Activated CD4-positive, alpha-beta T cell treated with anti-CD3 and anti-CD28 coated beads for 36 hours (primary cell): ENCODE measurements at places on chromosomes 5 and 9. TPM values are rescaled to one million over a fixed set of nuclear protein-coding genes. Genes with fewer than 3 reads are reported as not detected.

DNA sequence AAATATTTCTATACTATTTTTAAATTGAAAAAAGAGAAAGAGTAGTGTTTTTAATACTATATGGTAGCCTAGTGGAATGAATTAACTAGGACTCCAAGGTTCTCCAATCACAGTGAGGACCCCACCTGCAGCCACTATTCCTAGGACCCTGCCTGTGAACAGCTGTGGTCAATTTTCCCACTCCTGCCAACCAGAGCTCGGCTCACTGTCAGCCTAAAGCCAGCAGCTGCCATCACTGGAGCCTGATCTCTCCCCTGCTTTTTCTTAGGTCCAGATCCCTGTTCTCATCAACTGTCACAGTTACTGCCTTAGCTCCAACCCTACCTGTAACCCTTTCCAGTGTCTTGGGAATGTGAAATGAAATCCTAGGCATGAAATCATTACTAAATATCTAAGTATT, 25.3 kb downstream of the ARSB start:
- no peak overlapping the region for H3K27ac ChIP-seq
- no peak overlapping the region for H3K4me3 ChIP-seq
- DNase-seq: no peak
- H3K4me1 ChIP-seq: no peaks in the 10 kb centered on the region
- H3K36me3 ChIP-seq: peaks cover 19% of the 10 kb centered on the region

GRCh38 chr9:124389146-124389939, 25.9 kb downstream of the PSMB7 start:
- no peak for DNase-seq
- no peak overlapping the region for H3K27ac ChIP-seq
- H3K27me3 ChIP-seq: no peaks in the 10 kb centered on the region
- H3K4me3 ChIP-seq: no peak overlapping the region
- peaks cover 58% of the 10 kb centered on the region for H3K4me1 ChIP-seq
- peaks cover 8% of the 10 kb centered on the region for H3K36me3 ChIP-seq

GRCh38 chr5:16534280-16534679, 68.7 kb upstream of the ZNF622 start:
- H3K27ac ChIP-seq: no peak overlapping the region
- no peaks in the 10 kb centered on the region for H3K27me3 ChIP-seq
- no peak overlapping the region for H3K4me3 ChIP-seq
- H3K4me1 ChIP-seq: peaks cover 32% of the 10 kb centered on the region
- DNase-seq: no peak
- peaks cover 10% of the 10 kb centered on the region for H3K36me3 ChIP-seq

ZDHHC11B gene
- total RNA-seq: 0.61 TPM

- DNase-seq: no peak
- no peak overlapping the region for H3K4me3 ChIP-seq
- H3K27me3 ChIP-seq: no peaks in the 10 kb centered on the region
- H3K4me1 ChIP-seq: no peaks in the 10 kb centered on the region
Observed at GRCh38 chr9:10678790-10679189, 66.0 kb upstream of the PTPRD start.

DNA sequence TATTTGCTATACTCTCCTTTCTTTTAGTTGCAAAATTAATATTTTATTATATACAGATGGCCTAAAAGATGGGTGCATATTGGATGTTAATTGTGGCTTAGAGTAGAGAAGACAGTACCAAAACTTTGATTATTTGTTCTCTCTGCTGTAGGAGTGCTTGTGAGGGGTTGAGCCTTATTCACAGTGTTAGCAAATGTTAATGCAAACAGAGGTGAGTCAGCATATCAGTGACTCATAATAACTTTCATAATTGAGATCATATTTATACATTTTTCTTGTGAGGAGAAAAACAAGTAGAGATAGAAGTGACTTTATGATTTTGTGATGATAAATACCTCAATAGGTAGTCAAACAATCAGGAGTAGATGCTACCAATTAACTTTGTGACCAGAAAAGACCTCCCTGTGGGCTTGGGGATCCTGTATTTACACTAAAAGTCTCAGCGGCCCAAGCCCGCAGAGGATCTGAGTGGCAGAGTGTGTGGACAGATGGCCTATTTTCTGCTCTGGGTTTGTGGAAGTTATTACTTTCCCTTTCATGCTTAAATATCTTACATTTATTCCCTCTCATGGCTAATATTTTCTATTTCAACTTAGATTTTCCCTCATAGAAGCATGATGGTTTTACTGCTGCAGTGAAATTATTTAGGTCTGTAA, 226.5 kb downstream of the TAF11L14 start:
- no peak overlapping the region for H3K4me3 ChIP-seq
- no peaks in the 10 kb centered on the region for H3K4me1 ChIP-seq
- no peak overlapping the region for H3K27ac ChIP-seq
- H3K36me3 ChIP-seq: no peaks in the 10 kb centered on the region

DNA sequence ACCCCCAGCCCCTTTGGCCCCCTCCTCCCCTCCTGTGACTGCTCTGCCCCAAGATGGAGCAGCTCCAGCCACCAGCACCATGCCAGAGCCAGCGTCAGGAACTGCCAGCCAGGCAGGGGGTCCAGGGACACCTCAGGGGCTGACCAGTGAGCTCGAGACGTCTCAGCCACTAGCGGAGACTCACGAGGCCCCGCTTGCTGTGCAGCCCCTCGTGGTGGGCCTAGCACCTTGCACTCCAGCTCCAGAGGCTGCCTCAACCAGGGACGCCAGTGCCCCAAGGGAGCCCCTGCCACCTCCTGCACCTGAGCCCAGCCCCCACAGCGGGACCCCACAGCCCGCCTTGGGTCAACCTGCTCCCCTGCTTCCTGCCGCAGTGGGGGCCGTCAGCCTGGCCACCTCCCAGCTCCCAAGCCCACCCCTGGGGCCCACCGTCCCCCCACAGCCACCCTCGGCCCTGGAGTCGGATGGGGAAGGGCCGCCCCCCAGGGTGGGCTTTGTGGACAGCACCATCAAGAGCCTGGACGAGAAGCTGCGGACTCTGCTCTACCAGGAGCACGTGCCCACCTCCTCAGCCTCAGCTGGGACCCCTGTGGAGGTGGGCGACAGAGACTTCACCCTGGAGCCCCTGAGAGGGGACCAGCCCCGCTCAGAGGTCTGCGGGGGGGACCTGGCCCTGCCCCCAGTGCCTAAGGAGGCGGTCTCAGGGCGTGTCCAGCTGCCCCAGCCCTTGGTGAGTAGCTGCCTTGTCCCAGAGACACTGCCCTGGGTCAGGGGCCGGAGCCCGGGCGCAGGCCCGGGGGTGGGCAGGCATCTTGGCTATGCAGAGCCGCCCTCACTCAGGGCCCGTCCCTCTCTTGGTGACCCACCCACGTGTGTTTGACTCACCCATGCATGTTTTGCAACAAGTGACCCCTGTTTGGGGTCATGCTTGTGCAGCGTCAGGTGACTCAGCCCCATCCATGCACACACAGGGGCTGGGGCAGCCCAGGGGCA, 105.2 kb downstream of the WNK2 start:
- no peak for DNase-seq
- H3K27ac ChIP-seq: no peak overlapping the region
- peaks cover 4% of the 10 kb centered on the region for H3K4me1 ChIP-seq
- H3K36me3 ChIP-seq: no peaks in the 10 kb centered on the region
- H3K4me3 ChIP-seq: no peak overlapping the region

TMEM174 gene
- not detected for total RNA-seq

GRCh38 chr5:77773734-77774280, 2.3 kb downstream of the TBCA start:
- peaks cover 46% of the 10 kb centered on the region for H3K36me3 ChIP-seq
- no peaks in the 10 kb centered on the region for H3K27me3 ChIP-seq

DNA sequence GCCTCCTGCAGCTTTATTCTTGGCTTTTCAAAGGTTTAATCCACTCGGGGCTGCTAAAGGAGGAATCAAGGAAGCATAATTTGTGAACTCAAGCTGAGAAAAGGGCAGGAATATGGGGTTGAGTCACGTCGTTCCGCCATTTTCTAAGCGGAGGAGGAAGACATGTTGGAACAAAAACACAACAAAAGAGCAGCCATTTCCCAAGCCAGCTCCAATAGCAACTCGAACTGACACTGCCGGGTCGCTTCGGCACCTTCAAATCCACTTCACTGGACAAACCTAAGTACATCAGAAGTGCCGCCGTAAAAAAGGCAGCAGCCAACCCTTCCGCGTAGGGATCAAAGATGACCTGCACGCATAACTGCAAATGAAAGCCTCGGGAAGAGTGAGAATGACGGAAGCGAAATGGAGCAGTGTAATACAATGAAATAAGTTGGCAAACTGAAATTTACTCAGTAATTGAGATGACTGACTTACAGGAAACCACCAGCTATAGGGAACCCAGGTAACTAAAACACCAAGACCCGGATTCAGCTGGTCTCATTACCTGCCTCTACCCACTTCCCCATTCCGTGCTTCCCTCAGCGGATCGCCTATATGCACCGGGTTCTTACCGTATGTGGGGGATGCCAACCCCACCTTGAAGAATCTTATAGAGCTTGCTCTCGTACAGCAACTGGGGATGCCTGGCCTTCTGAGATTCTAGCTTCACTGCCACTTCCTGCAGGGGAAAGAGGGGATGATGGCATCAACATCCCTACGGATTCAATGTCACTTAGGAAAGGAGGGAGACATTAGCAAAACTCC, 1.6 kb downstream of the CSNK1A1 start:
- H3K27me3 ChIP-seq: no peaks in the 10 kb centered on the region
- peaks cover 56% of the 10 kb centered on the region for H3K36me3 ChIP-seq
- peak overlapping the region; percentile 95 for H3K4me3 ChIP-seq
- peaks cover 42% of the 10 kb centered on the region for H3K4me1 ChIP-seq
- peak overlapping the region; percentile 100 for H3K27ac ChIP-seq
- DNase-seq: peak; percentile 66

GRCh38 chr9:27377147-27377807, 80.3 kb upstream of the EQTN start:
- H3K27me3 ChIP-seq: no peaks in the 10 kb centered on the region
- DNase-seq: no peak
- no peak overlapping the region for H3K27ac ChIP-seq
- H3K4me1 ChIP-seq: peaks cover 5% of the 10 kb centered on the region
- no peak overlapping the region for H3K4me3 ChIP-seq
- no peaks in the 10 kb centered on the region for H3K36me3 ChIP-seq

GAPT gene
- not detected for total RNA-seq

- DNase-seq: no peak
- peaks cover 3% of the 10 kb centered on the region for H3K27me3 ChIP-seq
- H3K4me1 ChIP-seq: peaks cover 2% of the 10 kb centered on the region
- H3K36me3 ChIP-seq: no peaks in the 10 kb centered on the region
- no peak overlapping the region for H3K27ac ChIP-seq
- no peak overlapping the region for H3K4me3 ChIP-seq
Observed at GRCh38 chr5:91141642-91142041, 241.5 kb downstream of the ARRDC3 start.

PCA3 gene
- total RNA-seq: not detected

DNA sequence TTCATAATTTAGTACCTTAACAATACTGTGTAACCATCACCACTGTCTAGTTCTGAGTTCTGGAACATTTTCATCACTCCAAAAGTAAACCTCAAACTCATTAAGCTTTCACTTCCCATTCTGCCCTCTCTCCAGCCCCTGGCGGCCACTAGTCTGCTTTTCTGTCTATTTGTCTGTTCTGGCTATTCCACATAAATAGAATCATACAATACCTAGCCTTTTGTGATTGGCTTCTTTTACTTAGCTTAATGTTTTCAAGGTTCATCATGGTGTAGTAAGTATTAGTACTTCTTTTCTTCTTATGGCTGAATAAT, 138.7 kb downstream of the RAPGEF6 start:
- no peaks in the 10 kb centered on the region for H3K27me3 ChIP-seq
- H3K36me3 ChIP-seq: peaks cover 60% of the 10 kb centered on the region
- peaks cover 19% of the 10 kb centered on the region for H3K4me1 ChIP-seq
- no peak overlapping the region for H3K4me3 ChIP-seq

C9orf153 gene
- 0.25 TPM for total RNA-seq
